ENCODE measurements at places on chromosomes 16 and 17.

DNA sequence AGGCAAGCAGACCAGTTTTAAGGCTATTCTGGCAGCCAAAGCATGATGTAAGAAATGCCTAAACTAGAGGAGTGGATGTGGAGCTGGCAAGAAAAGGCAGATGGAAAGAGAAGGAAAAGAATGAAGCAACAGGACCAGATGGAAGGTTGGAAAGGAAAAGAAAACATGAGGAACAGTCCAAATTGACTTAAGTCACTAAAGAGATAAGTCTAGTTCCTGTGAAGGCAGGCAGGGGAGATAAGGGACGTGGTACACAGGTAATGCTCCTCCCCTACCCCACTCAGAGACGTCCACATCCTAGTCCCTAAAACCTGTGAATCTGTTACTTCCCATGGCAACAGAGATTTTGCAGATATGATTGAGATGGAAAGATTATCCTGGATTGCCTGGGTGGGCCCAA lies 43.5 kb downstream of the TEX2 start:
- no peak for DNase-seq

DNA sequence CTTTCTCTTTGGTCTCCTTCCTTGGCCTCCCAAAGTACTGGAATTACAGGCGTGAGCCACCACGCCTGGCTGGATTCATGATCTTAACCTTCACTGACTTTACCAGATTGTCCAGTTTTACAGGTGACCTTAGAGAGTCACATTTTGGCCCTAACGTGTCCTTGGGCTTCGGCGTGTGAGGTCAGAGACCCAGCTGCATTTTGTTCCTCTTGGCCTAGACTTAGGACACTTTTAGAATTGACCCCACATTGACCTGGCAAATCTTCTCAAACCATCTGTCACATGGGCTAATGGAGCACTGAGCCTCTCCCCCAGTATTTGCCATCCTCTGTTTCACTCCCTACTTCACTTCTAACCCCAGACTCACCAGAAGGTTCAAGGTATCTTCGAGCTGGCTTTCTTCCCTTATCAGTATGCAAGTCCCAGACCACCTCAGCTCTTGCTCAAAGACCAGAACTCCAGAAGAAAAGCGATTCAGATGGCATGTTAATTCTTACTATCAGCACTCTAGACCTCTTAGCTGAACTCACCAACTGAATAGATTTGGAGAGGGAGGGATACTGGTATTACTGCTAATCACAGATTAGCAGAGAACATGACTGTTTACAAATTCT lies 1.7 kb upstream of the CYTH1 start:
- DNase-seq: no peak

- no peak for DNase-seq
Observed at GRCh38 chr16:86376837-86377236, 133.5 kb upstream of the FOXF1 start.

DNA sequence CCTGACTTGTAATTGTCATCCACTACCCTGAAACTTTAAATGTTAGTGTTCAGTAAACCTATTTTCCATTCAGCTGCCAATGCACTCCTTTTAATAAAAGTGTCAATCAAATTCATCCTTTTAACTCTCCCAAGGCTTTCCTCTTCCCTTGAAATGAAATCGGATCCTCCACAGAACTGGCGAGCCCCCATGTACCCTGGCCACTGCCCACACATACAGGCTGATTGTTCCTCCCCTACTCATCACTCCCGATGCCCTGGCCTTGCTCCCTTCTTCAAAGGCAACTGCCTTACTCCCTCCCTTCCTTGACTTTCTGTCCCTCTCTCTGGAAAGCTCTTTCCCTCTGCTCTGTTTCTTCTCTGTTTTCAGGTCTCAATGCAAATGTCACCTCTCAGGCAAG lies 7.6 kb downstream of the KRT33A start:
- DNase-seq: no peak

DNA sequence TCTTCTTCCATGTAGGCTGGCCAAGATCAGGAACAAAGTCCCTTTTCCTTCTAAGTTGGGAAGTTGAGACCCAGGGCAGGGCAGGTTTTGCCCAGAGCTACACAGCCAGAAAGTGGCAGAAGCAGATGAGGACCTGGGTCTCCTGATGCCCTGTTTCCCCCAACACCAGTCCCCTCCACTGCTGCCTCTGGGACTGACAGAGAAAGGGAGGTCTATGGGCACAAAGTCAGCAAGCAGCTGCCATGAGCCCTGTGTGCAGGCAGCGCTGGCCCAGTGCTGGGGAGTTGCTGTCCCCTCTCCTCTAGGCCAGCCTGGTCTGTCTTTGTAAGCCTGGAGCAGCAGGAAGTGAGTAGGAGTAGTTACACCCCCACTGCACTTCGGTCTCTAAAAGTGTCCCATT lies 46.9 kb upstream of the NKD1 start:
- no peak for DNase-seq

DNA sequence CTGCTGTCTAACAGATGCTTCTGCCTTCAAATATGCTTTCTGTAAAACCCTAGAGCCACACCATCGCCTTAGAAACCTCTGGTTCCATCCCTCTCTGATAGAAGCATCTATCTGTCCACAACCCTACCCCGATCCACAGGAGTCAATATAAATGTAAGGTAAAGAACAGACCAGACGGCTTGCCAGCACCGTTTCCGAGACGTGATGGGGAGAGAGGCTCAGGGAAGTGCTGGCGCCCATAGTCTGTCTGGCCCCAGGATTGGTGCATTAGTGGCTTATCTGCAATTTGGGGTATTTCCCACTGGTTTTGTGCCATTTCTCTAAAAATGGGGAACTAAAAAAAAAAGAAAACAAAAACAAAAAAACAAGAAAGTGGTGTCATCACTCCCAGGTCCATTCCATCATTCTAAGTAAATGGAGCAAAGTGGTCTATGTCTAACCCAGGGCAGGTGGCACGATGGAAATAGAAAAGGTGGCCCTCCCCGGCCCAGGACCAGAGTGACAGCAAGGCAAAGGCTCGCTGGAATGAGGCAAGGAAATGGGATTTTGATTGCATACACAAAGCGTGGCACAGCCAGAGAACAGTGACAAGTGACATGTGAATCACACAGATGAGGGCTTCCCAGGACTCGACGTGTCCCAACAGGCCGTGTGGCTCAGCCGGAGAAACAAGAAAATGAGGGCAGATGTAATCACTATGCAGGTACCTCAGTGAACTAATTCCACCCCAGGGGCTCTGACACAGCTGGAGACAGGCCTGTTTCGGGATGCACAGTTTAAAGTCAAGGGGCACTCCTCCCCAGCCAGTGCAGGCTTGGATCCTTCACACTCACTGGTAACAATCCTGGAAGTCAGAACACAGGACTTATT lies 125.6 kb downstream of the GAS7 start:
- no peak for DNase-seq

DNA sequence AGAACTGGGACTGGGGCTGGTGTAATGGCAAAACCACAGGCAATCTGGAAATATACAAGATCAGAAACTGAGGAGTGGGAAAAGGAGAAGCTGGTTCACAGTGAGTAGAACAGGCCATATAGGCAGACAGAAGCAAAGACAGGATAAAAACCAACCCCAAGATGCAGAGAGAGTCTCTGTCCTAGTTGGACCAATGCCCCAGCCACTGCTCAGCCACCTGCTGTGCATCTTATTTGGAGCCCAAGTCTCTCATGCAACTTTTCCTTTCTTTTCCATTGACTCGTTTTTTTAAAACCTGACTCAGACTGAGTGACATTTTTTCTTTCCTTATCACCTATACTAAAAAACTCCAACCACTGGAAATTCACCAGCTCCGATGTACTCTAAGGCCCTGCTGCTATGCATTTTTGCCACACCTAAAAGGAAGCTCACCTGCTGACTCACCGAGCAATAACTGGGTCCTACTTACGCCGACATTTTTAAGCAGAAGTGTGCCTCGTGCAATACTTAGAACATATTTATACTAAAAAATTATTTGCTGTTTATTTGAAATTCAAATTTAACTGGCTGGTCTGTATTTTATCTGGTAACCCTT lies 100.8 kb upstream of the XYLT1 start:
- no peak for DNase-seq

- no peak for DNase-seq
Observed at GRCh38 chr16:23160574-23160973, 11.3 kb upstream of the USP31 start.

DNA sequence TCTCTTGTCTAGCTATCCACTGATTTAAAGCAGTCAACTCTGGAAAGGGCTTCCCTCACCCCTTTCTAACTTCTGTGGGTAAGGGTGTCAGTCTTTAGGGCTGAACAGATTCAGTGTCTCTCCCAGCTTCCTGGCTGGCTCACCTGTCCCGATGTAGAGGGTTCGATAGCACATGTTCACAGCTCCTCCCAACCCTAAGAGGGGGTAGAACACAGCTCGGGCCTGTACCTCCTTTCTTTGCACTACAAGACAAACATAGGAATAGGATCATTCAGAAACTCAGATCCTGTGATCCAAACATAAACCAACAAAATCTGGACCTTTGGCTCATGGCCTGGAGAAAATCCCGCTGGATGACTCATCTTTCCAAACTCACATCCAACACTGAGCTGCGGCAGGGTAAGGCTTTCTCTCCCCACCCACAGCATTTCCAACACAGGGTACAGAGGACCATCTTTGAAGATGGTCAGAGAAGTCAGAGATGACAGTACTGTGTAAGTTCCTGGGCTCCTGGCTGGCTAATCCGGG lies 5.8 kb upstream of the DHRS13 start:
- no peak for DNase-seq

DNA sequence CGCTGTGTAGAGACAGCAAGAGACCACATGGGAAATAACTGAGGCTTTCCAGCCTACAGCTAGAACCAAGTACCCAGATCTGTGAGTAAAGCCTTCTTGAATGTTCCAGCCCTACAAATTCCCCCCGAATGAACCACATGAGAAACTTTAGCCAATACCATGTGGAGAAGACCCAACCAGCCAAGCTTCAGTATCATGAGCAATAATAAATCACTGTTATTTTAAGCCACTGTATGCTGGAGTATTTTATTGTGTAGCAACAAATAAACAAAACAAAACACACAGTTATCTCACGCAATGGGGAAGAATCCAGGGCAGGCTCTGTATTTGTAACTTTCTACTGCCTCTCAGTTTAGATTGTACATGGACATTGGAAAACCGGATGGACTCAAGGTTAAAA lies 426.2 kb downstream of the CDH11 start:
- no peak for DNase-seq

- no peak for DNase-seq
Observed at GRCh38 chr17:1746975-1747543, 4.4 kb downstream of the SERPINF2 start.

DNA sequence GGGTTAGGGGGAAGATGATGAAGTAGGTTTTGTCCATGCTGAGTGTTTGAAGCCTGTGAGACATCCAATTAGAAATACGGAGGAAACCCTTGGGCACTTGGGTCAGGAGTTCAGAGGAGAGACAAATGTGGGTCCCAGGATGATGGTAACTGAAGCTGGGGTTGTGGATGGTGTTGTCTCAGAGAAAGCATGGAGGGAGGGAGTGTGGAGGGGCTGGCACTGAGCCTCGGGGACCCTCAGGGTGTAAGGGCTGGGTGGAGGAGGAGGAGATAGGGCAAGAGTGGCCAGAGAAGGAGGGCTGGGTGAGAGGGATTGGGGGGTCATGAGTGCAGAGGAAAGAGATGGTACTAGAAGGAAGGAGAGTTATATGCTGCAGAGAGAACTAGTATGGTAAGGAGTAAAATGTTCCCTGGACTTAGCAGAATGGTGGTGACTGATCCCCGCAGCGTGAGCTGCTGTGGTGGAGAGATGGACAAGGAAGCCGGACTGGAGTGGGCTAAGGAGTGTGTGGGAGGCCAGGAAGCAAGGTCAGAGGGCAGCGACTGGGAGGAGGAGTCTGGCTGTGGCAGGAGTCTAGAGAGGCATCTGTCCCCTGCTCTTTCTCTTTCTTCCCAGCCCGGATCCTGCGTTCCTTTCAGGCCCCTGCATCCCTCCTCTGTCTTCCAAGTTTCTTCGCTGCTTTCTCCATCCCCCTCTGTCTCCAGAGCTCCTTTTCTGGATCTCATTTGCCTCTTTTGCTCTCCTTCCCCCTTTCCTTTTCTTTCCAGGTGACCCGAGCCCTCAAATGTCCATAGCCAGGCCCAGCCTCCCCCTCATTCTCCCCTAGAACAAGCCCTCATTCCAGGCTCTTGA lies 3.9 kb upstream of the COL1A1 start:
- DNase-seq: no peak

DNA sequence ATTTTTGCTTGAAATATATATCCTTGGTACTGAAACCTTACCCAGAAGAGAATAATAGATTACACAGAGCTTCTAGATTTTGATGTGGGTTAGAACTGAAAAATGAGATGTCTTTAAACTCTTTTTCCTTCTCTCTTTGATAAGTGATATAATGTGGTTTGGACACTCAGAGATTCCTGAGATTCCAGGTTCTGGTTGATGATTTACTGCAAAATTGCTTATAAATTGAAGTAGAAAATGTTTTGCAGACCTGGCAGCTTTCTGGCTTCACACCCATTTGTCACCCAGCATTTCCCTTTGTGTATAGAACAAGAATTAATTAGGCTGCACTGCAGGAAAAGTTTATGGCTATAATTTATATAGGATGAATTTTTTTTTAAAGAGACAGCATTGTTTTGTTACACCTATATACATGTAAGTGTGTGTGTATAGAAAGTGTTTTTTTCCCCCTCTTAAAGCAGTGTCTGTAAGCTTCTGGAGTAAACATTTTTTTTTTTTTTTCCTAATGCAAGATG lies 23.5 kb downstream of the AATF start:
- DNase-seq: no peak

- no peak for DNase-seq
Observed at GRCh38 chr16:2517954-2518605, 2.1 kb upstream of the AMDHD2 start.

DNA sequence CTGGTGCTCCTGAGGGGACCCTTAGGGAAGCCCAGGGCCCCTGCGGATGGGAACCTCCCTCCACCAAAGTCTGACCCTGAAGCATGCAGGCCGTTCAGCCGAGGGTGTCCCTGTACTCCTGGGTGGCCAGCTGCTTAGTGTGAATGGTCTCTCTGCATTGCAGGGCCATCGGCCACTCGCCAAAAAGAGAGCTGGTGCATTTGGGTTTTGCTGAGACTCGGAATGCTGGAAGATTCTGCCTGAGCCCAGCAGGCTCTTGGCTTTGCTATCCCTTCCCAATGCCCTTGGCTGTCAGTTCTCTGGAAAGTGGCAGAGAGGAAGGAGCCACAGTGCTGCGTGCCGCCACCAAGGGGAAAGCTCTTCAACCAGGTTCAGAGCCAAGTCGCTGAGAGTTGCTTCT lies 2.8 kb downstream of the MEOX1 start:
- no peak for DNase-seq

- DNase-seq: no peak
Observed at GRCh38 chr17:82179412-82179811, 33.2 kb downstream of the CCDC57 start.
